Renal pelvis (tissue), 12 donors: ENCODE measurements at places on chromosomes 16 and 17. TPM values are rescaled to one million over a fixed set of nuclear protein-coding genes. Genes with fewer than 3 reads are reported as not detected.

- DNase-seq: no peak
Measured at GRCh38 chr16:52076332-52076731, 470.6 kb downstream of the TOX3 start.

DNA sequence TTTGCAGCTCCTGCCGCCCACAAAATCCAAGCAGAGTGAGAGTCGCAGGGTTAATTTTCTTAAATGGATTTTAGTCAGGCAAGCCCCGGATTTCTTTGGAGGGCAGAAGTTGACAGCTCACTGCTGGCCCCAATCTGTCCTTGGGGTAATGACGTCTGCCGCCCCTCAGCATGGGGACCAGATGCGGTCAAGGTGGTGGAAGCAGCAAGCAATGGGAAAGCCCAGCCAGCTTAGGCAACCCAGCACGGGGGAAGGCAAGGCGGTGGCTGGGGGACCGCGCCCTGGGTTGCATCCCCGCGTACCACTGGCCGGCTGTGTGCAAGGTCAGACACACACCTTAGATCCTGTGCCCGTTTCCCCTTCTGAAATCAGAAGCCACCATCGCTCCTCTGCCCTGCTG lies 321.7 kb downstream of the C16orf95 start:
- DNase-seq: no peak

The NFATC2IP gene
- 76.7 TPM for polyA plus RNA-seq

The FA2H gene
- polyA plus RNA-seq: 4.7 TPM
